D341Med (cell line): ENCODE measurements at places on chromosomes 13 and 19.

DNA sequence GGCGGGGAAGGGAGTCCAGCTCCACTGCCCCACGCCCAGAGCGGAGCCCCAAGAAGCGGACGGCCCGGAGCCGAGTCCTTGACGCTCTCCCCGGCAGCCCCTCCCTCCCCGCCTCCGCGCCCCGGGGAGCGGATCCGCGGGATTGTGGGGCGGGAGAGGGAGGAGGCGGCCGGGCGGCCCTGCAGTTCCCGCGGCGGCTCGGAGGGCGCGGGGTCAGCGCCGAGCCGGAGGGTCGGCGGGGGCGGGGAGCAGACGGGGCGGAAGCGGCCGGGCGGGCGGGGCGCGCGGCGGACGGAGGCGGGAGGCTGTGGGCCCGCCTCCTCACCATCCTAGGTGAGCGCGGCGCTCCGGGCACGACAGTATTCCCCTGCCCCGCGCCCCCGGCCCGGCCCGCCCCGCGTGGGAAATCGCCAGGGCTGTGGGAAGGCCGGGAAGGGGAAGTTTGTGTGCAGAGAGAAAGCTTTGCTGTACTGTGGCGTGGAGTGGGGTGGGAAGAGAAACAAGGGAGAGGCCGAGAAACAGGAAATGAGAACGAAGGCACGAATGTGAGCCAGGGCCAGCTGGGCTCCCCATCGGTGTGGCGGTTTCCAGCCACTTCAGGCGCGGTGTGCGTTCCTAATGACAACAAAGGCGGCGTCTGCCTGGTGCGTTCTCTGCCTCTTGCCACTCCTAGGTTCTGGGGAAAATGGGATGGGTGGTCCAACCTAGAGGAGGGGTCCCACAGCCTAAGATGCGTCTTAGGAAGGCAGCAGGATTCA, 1.3 kb upstream of the KLF12 start:
- DNase-seq: peak; percentile 78

- no peak for DNase-seq
Observed at GRCh38 chr13:37791699-37792098, 77.9 kb downstream of the TRPC4 start.

DNA sequence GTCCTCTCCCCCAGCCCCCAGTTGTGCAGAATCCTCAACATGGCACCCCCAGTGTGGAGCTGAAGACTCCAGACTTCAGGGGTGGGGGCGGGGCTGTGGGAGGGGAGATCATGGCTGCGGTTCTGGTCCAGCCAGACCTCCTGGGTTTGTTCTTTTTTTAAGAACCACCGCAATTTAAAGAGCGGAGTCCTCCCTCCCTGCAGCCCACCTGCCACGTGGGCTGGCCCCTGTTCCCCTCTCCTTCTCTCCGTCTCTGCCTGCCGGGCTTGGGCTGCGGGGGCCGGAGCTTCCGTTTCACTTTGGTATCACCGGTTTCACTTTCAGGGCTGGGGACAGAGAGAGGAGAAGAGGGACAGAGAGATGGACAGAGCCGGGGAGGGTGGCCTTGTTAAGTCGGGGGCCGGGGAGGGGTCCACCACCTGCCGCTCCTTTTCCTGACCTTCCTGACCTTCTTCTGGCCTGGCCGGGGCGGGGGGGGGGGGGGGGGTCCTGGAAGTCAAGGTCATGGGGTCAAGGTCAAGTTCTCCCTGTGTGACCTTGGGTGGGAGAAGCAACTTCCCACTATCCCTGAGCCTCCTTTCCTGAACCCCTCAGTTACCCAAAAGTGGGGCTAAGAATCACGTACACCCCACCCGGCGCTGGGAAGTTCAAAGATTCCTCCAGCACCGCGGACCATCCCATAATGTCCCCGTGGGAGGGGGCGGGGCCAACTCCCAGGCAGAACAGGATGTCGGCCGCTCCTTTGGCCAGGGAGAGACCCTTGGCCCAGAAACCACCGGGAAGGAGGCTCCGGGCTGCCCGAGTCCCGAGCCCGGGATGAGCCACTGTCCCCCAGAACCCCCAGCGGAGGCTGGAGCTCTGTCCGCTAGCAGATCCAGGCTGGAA, 11.3 kb upstream of the ZBTB7A start:
- DNase-seq: no peak

DNA sequence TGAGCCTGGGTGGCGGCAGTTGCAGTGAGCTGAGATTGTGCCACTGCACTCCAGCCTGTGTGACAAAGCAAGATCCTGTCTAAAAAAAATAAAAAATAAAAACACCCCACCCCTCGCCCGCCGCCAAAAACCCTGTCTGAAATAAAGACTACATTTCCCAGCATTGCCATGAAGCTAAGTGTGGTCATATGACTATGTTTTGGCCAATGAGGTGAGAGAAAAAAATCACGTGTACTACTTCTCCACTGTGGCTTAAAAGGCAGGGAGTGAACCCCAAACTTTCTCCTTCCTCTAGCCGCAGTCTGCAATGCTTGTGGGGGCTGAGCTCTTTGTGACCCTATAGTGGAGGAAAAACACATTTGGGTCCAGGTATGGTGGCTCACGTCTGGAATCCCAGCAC, 54.9 kb downstream of the COLGALT1 start:
- DNase-seq: no peak

DNA sequence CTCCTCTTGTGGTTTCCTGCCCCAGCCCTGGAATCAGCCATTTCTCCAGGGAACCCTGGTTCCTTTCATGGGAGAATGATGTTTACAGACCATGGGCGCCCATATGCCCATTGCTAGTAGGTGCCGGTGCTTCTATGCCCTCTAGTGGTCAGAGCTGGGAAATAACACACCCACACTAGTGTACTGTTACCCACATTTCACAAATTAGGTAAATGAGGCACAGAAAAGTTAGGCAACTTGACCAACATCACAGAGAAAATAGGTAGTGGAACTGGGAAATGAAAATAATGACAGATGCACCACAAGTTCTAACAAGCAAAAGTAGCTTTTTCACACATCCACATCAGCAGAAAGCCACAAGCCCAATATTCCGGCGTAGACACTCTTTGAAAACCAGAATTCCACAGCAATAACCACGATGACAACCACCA, 1.3 kb upstream of the CEACAM3 start:
- DNase-seq: peak; percentile 65

DNA sequence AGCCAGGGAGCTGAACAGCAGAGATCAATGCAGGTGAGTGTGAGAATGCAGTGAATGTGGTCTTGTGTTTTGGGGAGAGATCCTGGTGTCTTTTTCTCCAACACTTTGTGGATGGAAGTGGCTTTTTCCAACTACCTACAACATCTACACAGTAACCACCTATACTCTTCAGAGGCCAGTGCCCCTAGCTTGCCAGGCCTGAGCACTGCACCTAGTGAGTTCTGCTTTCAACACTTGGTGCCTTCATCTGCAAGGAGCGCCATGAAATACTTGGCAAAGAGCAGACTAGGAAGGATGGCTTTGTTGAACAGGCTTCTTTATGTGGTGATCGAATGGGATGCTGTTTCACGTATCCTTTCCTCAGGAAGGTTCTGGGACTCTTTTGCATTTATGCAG, 21.3 kb upstream of the HMGB1 start:
- DNase-seq: no peak

- DNase-seq: no peak
Observed at GRCh38 chr19:33691736-33692135, 70.0 kb downstream of the CHST8 start.

- no peak for DNase-seq
Observed at GRCh38 chr13:75986818-75987217, 350.7 kb downstream of the LMO7 start.

GRCh38 chr13:79663435-79663834, 182.5 kb downstream of the NDFIP2 start:
- DNase-seq: no peak

DNA sequence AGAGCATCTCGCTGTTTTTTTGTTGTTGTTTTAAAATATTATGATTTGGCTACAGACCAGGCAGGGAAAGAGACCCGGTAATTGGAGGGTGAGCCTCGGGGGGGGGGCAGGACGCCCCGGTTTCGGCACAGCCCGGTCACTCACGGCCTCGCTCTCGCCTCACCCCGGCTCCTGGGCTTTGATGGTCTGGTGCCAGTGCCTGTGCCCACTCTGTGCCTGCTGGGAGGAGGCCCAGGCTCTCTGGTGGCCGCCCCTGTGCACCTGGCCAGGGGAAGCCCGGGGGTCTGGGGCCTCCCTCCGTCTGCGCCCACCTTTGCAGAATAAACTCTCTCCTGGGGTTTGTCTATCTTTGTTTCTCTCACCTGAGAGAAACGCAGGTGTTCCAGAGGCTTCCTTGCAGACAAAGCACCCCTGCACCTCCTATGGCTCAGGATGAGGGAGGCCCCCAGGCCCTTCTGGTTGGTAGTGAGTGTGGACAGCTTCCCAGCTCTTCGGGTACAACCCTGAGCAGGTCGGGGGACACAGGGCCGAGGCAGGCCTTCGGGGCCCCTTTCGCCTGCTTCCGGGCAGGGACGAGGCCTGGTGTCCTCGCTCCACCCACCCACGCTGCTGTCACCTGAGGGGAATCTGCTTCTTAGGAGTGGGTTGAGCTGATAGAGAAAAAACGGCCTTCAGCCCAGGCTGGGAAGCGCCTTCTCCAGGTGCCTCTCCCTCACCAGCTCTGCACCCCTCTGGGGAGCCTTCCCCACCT, 183.3 kb downstream of the KDM4B start:
- DNase-seq: no peak
